ENCODE measurements at places on chromosomes 12 and 14.
A peak's percentile ranks its signal among the peaks of the same experiment; 100 is the strongest.

DNA sequence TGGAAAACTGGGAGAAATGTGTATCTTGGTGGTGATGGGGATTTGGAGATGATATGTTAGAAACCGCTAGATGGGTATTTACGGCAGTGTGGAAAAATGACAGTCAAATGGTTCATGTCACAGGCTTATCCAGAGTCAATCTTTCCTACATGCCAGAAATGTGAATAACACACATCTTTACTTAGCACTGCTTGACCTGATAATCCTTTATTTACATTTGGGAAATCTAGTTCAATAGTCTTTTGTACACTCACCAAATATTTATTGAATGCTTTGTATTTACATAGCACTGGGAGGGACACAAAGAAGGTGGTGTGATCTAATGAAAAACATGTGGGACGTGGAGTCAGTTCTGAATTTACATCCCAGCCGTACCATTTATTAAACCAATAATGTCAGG is 208.2 kb downstream of the DIO2 start:
- DNase-seq = peak; percentile 39

DNA sequence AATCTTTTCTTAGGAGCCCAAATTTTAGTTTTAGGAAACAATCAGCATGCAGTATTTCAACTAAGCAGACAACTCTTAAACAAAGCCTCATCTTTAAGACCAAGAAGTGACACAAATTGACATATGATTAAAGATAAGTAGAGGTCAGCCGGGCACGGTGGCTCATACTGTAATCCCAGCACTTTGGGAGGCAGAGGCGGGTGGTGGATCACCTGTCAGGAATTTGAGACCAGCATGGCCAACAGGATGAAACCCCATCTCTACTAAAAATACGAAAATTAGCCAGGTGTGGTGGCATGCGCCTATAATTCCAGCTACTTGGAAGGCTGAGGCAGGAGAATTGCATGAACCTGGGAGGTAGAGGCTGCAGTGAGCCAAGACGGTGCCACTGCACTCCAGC is 35.8 kb downstream of the BLTP3B start:
- no peak for DNase-seq

GRCh38 chr14:78314484-78314883 is 144.3 kb downstream of the NRXN3 start:
- no peak for DNase-seq

DNA sequence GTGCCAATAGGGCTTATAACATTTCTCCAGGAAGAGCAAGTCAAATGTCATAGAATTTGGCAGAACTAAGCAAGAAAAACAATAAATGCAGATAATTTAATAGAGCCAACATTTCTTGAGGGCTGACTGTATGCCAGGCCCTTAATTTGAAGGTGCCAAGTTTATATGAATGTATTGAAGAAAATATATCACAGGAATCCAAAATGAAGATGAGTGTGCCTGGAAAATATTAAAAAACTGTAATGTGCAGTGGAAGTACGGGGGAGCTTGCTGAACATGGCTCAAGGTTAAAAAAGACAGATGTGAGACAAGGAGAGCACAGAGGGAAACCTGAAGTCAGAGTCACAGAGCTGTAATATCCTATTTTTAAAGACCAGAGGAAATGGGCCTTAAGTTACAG is 16.4 kb downstream of the NR1H4 start:
- no peak for DNase-seq

DNA sequence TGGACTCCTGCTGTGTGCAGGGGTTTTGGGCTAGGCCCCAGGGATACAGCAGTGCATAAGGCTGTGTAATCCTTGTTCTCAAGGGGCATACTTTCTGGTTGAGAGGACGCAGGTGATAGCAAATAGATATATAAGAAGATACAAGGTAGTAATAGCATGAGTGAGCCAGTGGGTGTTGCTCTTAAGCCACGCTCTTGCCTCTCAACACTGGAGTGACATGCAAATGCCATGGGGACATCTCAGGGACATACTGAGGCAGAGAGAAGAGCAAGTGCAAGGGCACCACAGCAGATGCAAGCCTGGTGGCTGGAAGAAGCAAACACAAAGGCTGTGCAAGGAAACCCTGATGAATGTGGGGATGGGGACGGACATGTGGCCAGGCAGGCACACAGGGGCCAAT is 223.3 kb downstream of the CHST11 start:
- DNase-seq = peak; percentile 49

DNA sequence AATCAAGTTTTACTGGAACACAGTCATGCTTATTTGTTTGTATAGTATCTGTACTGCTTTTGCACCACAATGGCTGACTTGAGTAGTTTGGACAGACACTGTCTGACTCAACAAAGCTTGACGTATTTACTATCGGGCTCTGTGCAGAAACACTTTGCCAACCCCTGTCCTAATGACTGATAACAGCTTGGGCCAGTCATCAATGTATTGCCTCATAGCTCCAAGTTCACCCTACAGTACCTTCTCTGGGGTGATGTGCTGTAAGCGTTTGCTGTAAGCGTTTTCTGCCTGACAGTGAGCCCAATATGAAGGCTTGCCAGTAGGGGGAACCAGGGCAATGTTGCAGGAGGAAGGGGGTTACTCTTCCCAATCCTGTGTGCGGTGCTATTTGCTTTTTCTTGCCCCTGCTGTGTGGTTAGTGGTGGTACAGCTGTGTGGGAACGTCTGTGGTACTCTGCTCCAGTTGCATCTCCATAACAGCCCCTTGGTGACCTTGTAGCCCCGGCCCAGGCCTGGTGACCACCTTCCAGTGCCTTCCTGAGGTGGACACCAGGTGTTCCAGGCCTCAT is 5.4 kb upstream of the CCDC177 start:
- peak; percentile 8 for DNase-seq

DNA sequence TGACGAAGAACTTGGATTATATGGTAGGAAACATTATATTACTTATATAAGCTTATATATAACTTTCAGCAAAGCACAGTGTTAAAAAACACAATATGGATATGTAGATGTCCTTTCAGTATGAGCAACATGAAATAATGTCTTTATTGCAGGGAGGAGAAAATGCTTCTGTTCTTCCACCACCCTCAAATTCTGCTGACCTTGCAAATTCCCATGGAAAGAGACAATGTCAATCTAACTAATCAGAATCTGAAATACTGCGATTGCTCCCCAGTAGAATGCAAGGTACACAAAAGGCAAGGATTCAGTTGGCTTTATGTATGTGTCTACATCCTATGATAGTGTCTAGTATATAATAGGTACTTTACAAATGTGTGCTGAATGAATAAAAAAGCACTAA is 26.4 kb downstream of the MGAT4C start:
- DNase-seq = no peak

GRCh38 chr12:12086973-12087692 is 16.4 kb downstream of the BCL2L14 start:
- peak; percentile 49 for DNase-seq

DNA sequence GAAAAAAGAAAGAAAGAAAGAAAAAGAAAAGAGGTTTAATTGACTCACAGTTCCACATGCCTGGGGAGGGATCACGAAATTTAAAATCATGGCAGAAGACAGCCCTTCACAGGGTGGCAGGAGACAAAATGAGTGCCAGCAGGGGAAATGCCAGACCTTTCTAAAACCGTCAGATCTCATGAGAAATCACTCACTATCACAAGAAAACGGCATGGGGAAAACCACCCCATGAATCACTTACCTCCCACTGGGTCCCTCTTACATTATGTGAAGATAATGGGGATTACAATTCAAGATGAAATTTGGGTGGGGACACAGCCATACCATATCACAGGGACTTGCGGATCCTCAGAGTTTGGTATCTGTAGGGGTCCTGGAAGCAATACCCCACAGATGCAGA is 16.3 kb upstream of the EGLN3 start:
- no peak for DNase-seq

GRCh38 chr12:83474369-83474768 is 787.7 kb downstream of the TMTC2 start:
- no peak for DNase-seq

DNA sequence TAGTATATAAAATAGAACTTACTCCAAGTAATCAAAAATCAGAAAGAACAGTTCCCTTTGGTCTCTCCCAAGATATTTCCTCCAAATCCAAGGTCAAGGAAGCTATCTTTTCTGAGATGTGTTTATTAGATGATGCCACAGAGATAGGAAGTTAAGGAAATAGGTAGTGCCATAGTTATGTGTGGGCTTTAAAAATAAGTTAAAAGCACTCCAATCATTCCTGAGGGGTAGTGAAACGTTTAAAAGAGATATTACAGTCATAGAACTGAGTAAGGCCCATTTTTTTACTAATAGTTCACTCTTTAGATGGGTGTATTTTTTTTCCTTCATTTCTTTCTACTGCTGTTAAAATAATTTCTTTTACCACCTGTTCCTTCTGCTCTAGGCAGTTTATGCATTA is 1630.9 kb upstream of the SEL1L start:
- DNase-seq = no peak

DNA sequence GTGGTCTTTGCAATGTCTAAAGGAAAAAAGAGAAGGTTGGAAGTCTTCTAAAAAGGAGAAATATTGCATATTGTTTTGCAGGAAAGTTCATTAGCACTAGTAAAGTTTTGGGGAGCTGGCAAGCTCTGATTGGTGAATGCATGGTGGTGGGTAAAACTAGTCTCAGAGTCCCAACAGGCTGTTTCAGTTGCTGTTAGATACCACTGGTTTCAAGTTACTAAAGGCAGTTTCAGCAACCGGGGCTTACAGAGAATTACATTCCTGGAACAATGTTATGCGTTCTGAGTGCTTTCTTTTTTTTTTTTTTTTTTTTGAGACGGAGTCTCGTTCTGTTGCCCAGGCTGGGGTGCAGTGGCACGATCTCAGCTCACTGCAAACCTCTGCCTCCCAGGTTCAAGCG is 208.2 kb downstream of the EPS8 start:
- DNase-seq = no peak

DNA sequence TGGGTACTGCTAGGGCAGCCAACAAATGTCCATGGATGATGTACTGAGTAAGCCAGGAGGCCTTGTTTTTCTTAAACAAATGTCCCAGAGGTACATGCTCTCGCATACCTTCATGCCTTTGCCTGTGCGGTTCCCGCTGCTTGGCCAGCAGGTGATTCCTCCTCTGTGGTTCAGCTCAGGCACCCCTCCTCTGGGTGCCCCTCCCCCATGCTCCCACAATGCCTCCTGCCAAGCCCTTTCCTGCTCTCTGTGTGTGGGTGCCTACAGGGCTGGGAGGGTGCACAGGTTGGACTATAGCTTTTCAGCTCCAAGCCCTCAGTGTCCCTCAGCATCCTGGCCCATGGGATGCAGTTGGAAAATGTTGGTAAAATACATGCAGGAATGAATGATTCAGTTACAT is 23.5 kb downstream of the ASB2 start:
- no peak for DNase-seq

- DNase-seq = no peak
These were observed 1057.8 kb downstream of the FSCB start for GRCh38 chr14:43449291-43449690.

DNA sequence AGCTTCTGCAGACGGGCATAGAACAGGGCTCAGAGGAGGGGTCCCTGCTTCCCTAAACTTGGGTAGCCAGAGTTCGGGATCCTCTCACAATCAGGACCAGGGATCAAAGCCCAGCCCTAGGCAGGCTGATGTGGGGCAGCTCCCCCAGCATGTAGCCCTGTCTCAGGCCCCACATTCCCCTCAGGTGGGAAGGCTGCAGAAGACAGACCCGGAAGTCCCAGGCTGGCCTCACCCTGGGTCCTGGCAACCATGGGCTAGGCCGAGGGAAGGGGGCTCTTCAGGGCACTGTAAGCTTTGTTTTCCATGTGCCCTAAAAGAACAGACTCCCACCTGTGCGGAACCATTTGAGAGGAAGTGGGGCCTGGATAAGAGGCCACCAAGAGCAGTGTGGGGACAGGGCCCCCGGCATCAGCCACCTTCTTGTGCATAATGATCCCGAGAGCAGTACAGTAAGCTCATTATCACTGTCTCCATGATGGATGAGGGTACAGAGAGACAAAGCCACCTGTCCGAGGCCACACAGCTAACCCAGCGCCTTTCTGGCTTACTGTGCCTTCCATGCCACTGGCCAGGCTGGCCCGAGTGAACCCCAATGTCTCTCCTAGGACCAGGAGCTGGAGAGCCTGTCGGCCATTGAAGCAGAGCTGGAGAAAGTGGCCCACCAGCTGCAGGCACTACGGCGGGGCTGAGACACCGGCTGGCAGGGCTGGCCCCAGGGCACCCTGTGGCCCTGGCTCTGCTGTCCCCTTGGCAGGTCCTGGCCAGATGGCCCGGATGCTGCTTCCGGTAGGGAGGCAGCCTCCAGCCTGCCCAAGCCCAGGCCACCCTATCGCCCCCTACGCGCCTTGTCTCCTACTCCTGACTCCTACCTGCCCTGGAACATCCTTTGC is 11.5 kb downstream of the CHGA start:
- no peak for DNase-seq

DNA sequence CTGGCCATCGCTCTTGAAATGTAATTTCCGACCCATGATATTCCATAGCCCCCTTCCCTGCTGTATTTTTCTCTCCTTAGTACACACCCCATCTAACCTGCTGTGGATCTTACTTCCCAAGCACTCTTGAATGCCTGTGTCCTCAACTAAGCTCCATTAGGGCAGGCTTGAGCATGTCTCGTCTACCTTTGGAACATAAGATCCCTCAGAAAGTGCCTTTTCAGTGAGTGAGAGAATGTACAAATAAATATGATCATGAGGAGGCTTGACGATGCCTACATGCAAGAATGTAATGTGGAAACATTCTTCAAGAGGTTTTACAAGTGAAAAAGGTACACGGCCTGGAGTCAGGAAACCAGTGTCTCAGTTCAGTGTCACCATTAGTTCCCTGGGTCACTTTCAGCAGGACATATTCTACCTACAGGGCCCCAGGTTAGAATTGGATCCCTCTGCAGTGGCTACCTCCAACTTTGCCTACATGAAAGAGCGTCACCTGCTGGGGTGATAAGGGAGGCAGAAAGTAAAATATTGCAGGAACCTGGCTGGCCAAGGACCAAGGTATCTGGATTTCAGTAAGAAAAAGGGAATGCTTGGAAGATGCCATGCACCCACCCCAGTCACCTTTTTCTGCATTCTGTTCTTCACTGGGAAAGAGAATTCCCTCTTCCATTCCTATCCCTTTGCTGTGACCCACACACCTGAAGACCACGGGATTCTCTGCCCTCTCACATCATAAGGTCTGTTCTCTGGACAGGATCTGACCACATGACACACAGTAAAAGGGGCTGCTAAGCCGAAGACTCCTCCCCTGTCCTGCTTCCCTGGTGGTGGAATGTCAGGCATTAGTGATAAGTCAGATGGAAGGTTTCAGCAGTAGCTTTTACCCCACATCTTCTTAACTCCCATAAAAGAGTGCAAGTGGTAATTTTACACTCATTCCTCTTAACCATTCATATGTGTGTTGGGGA is 24.6 kb upstream of the SERPINA1 start:
- no peak for DNase-seq

DNA sequence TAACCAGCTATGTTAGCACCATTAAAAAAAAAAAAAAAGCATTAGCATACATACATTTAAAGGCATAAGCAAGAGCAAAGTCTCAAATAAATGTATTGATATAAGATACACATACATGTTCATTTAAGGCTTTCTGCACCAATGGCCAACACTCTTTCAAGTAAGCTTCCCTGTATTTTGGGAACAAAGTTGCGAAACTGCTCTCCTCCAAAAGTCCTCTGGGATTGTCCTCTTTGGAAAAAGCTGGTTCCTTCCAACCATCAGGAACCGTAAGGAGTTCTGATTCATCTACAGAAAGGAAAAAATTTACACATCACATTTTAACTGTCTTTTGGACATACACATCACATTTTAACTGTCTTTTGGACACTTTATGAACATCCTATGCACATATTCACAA is 3.2 kb downstream of the KRR1 start:
- no peak for DNase-seq

- no peak for DNase-seq
These were observed 459.4 kb downstream of the ETNK1 start for GRCh38 chr12:23084236-23084995.

Data from NCI-H526 treated with DMSO at 0.1 percent for 48 hours (cell line).